ENCODE measurements at places on chromosomes 13 and 19.

DNA sequence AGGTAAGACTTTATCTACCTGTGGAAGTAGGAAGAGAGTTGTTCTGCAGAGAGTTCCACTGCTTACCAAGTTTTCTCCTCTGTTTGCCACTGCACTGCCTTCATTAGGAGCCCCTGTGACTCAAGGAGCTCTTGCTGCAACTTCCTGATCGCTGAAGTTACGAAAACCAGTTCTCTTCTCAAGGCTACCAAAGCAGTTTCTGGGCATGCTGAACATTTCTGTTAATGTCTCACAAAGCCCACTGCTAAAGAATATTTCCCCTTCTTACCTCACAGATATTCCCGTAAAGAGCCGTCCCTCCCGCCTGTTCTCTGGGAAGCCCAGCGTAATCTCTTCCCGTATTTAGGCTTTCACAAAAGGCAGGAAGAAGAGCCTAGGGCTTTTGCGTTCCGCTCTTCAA, 82.6 kb upstream of the OXGR1 start:
- no peak for DNase-seq

- no peak for DNase-seq
These were observed 50.2 kb downstream of the LRCH1 start for GRCh38 chr13:46603165-46603603.

GRCh38 chr19:30552593-30552992, 180.4 kb downstream of the ZNF536 start:
- DNase-seq: no peak

DNA sequence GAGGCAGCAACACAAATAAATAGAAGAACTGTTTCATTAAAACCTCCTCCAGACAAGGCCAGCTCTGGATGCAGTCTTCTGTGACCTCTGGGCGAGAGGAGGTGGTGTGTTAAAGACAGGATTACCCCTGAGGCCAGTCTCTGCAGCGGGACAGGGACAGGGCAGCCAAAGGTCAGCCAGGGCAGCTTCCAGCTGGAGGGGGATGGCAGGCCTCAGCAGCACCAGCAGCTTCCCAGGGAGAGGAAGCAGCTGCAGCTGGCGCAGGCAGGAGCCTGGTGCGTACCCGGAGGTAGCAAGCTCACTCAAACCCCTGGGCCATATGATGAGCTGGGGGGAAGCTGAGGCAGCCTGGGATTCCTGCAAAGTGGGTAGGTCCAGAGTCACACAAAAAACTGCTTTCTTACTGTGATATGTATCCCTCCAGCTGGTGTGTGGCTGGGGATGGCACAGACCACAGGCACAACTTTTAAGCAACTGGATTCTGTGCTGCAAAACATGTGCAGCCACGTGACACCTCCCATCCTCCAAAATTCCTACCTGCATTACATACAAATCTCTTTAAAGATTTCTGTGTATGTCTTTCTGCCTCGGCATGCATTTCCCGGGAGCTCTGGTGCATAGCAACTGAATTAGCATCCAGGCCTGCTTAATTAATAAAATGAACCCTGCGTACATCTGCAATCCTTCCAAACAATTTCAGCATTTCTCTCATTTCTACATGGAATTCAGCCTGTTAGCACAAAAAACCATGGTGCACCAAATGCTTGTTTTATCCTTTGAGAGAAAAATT, 238.3 kb upstream of the MAB21L1 start:
- DNase-seq: no peak

GRCh38 chr13:74301258-74301935, 167.2 kb upstream of the KLF12 start:
- no peak for DNase-seq

DNA sequence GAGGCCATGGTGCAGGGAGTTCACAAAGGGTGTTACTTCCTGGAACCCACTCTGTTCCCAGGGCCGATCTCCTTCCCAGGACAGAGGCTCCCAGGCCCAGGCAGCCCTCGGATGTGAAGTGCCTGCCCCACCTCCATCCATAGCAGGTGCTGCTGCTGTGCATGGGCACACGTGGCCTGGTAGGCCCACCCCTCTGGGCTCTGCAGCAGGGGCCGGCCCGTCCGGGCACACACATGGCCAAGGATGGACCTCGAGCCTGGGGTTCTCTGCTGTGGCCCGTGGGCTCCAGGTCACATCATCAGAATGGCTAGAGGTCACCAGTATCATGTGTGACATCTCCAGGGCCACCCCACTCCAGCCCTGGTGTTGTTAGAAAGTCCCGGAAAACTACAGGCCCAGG, 71.8 kb downstream of the GADD45B start:
- DNase-seq: no peak

- no peak for DNase-seq
These were observed 51.1 kb downstream of the FAM216B start for GRCh38 chr13:42832341-42833096.

DNA sequence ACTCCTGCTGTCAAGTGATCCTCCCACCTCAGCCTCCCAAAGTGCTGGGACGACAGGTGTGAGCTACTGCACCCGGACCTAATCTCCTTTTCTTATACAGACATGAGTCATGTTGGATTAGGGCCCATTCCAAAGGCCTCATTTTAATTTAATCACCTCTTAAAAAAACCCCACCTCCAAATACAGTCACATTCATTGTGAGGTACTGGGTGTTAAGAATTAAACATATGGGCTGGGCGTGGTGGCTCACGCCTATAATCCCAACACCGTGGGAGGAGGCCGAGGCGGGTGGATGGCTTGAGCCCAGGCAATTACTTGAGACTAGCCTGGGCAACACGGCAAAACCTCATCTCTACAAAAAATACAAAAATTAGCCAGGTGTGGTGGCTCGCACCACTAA, 46.6 kb downstream of the PIN1 start:
- no peak for DNase-seq

DNA sequence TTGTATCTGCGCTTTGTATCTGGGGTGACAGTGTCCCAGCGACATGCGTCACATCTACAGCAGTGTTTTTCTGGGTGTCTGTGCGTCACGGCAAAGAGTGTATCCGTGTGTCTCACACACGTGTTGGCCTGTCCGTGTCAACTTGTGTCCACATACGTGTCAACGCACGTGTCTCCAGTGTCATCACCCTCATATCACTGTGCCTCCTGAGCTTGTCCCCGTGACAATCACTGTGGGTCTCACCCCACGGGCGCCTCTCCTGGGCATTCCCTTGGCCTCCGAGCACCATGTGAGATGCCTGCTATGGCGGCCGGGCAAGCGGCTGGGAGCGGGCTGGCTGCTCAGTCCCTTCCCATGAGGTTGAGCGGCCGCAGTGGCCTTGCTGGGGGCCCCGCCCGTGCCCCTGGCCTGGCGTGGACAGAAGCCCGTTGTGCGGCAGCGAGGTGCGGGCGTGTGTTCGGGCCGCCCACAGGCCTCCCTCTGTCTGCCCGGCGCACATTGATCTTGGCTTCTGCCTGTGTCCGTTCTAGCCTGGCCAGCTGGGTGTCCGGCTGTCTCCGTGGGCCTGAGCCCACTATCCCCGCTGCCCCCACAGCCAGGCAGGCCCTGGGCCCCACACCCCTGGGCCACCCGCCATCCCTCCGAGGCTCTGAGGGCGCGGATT, 6.4 kb downstream of the NFIX start:
- no peak for DNase-seq

DNA sequence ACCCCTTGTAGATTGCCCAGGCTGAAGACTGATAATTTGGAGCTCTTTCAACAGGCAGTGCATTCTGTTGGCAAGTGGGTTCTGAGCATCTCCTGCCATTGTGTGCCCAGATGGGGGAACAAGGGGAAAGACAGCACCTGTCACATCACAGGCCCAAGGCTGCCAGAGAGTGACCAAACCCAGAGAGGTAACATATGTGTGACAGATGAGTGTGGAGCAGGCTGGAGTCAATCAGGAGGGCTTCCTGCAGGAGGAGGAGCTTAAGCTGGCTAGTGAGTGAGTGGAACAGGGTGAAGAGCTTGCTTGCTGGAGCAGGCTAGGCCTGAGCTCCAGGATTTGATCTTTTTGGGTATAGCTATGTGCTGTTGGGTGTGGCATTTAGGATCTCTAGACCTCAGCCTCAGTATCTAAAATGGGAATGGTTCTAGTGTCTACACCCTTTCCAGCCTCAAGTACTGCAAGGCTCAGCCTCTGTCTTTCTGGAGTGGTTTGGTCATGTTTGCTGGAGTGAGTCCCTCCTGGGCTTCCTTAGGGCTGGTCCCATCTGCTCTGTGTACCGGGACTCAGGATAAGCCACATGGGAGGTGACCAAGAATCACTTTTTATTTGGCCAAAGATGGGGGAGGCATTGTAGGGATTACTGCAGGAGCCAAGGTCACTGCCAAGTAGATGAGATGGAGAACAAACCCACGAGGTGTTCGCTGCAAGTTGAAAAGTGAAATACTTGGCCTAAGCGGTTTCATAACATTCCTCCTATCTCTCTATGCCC, 152.4 kb upstream of the TSHZ3 start:
- DNase-seq: no peak
